ENCODE measurements at places on chromosomes 7 and 10.

GRCh38 chr7:7908622-7909145 is 59.9 kb upstream of the GLCCI1 start:
- no peak for DNase-seq

GRCh38 chr10:51270936-51271530 is 196.7 kb downstream of the PRKG1 start:
- no peak for DNase-seq

DNA sequence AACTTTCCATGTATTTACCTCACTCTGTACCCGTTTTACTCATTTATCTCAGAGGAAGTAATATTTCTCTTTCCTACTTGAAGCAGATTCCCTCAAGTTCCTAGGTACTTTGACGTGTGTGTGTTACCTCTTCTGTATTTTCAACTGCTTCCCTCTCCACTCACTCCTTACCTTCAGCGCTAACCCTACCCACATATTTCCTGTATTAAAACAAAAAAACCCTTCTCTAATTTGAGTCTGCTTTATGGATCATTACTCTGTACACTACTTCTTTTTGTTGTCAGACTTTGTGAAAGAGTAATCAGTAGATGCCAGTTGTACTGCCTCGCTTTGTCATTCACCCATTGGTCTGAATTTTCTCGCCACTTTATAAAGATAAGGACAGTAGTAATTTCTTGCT is 74.0 kb downstream of the CDK13 start:
- no peak for DNase-seq

DNA sequence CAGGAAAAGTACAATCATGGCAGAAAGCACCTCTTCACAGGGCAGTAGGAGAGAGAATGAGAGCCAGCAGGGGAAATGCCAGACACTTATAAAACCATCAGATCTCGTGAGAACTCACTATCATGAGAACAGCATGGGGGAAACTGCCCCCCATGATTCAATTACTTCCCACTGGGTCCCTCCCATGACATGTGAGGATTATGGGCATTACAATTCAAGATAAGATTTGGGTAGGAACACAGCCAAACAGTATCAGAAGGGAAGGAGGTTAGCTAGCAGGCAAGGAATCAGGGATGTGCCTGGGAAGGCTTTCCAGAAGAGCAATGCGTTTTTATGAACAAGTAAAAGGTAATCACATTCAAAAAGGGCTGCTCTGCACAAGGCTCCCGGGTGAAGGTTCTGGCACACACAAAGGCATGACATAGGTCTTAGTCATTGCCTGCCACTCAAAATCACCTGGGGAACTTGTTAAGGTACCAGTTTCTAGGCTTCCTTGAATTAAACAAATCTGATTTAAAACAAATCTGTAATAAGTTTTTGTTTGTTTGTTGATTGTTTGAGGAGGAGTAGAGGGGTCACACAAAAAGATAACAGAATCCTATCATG is 40.9 kb downstream of the BMPER start:
- no peak for DNase-seq

DNA sequence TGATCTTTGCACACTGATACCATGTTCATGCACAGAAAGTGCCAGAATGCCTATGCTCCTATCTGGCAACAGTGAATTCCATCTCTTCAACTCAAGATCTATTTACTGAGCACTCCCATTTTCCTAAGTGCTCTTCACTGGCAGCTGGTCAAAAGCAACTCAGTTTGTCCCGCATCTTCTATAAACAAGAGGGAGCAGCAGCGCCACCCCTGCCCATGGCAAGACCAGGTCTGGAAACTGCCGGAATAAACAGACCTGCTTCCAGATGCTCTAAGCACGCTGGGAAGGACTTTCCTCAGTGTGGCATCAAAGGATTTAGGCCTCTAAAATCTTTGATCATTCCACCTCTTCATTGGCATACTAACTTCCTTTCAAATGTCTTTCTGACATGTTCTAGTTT is 104.4 kb upstream of the MACROH2A2 start:
- DNase-seq = no peak

DNA sequence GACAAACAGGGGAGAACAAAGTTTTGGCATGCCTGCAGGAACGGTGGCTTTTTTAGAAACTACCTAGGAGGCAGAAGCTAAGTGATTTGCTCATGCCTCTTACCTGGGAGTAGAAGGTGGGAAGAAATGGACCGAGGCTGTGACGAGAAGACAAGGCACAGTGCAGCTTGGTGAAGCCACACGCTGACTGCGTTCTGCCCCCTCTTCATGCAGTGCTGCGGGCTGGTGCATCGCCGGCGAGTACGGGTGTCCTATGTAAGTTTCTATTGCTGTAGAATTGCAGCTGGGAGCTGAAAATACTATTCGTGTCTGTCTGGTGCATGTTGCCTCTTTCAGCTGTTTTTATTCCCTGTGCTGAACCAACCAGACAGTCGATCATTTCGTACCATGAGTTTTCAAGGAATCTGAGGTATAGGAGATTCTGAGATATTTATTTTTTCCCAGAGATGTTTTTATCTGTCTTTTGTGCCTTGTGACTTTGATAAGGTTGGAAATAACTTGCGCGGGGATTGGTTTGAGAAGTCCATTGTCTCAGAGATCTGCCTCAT is 120.9 kb downstream of the CACNB2 start:
- no peak for DNase-seq

GRCh38 chr7:44235582-44236332 is 35.0 kb downstream of the YKT6 start:
- DNase-seq = no peak

DNA sequence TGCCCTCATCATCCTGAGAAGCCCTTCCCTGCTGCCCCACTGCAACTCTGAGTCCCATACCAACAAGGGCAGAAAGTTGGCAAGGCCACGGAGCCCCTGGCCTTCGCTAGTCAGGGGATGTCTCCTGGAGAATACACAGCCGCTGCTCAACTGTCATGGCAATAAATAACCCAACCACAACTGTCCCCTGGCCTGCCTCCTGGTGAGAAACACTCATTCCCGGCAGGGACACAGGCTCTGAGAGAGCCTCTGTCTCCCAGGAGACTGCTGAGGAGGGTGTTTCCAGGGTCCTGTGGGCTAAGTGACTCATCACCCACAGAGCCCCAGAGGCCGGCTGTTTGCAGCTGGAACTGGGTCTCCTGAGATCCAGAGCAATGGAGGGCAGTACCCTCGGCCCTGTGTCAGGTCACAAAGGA is 354.1 kb downstream of the TNS3 start:
- no peak for DNase-seq

DNA sequence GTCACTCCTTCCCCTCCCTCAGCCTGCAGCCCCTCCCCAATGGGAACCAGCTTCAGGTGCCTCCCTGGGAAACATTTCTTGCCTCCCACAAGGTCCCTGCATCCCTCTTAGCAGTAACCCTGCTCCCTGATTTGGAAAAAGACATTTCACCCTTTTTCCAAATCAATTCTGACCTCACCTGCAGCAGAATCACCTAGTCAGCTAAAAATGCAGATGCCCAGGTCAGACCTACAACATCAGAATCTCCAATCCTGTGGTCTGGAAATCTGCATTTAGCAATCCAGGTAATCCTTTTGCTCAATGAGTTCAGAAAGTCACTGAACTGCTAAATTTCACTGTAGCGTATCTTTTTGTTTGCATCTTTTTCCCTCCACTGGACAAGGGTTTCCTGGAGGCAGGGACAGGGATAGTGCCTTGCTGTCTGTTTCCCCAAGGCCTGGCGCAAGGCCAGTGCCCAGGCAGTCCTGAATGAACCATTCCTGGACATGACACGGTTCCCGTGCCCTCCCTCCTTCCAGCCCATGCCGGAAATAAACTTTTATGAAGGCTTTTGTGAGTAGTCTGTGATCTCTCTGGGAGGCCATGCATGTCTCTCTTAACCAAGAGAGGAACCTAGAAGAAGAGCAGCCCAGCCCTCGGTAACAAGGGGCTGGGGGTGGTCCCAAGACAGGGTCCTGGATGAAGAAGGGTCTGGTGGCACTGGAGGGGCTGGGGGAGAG is 44.0 kb downstream of the COL13A1 start:
- no peak for DNase-seq

GRCh38 chr7:69934144-69934903 is 336.0 kb downstream of the AUTS2 start:
- no peak for DNase-seq

DNA sequence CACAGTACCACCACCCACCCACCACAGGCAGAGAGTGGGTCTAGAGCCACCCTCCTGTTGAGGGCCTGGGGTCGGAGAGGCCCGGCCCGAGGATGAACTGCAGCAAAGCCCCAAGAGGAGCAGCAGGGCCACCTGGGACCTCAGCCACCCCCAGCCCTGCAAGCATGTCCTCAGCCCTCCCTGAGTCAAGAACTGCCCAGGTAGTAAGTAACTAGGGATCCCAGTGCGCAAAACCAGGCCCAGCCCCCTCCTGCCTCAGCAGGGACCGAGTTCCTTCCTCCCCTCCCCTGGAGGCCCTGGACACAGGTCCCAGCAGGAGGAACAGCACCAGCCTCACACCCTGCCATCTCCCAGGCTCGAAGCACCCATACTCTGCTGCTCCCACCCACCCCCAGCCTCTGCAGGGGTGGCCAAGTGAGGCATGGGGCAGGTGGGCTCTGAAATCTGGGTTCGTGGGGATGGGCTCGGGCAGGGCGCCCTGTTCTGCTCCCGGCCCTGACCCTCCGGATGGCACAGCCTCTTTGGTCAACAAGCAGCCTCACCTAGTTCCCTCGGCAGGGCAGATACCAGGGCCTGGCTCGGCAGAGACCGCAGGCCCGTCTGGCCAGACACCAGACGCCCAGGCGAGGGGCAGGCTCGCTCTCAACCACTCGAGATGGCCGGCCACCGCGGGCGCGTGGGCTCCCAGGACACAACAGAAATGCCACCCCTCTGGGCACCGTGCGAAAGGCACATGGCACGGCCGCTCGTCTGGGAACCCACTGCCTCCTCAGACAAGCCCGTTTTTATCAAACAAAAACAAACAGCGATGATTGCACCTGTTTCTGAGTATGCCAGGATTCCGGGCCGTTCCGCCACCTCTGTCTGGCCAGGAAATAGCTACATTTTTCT is 15.2 kb downstream of the PDGFA start:
- DNase-seq = no peak

GRCh38 chr7:50779427-50779826 is 3.3 kb downstream of the GRB10 start:
- DNase-seq = no peak

DNA sequence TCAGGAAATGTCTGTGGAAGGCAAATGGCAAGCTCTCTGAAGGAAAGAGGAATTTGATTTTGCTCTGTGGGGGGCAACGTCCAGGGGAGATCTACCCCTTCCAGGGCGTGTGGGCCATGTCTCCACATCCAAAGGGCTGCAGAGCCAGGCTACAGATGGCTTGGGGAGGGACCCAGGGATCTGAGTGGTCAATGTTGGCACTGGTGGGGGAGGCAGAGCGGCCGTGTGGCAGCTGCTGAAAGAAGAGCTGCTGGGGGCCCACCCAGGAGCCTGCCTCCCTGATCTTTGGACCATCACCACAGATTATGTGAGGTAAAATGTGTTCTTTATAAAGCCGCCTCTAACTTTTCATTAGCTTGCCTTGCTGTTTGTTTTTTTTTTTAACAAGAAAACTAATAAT is 144.1 kb downstream of the HERPUD2 start:
- no peak for DNase-seq

GRCh38 chr10:17056781-17057428 is 72.7 kb downstream of the CUBN start:
- no peak for DNase-seq

DNA sequence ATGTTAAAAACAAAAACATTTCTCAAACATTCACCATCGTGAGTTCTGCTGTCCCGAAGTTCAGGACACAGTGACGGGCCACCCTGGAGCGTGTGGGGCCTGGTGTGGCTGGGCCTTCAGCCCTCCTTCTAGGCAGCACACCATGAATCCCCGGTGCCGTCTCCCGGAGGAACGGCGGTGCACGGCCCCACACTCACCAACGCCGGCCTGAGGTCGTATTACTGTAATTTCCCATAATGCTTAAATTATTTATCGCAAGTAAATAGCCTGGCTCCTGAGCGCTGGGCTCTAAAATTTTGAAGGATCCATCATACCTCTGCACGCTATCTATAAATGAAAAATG is 1.4 kb downstream of the STK32C start:
- no peak for DNase-seq

GRCh38 chr7:19747740-19748339 is 25.6 kb downstream of the TMEM196 start:
- no peak for DNase-seq

GRCh38 chr7:139566075-139566474 is 42.6 kb downstream of the CLEC2L start:
- DNase-seq = no peak

GRCh38 chr10:125141150-125141859 is 19.1 kb downstream of the CTBP2 start:
- DNase-seq = no peak

- no peak for DNase-seq
Measured at GRCh38 chr10:65843203-65843602, 1082.6 kb upstream of the LRRTM3 start.

GRCh38 chr10:93271347-93271746 is 197.7 kb downstream of the CYP26A1 start:
- DNase-seq = no peak

DNA sequence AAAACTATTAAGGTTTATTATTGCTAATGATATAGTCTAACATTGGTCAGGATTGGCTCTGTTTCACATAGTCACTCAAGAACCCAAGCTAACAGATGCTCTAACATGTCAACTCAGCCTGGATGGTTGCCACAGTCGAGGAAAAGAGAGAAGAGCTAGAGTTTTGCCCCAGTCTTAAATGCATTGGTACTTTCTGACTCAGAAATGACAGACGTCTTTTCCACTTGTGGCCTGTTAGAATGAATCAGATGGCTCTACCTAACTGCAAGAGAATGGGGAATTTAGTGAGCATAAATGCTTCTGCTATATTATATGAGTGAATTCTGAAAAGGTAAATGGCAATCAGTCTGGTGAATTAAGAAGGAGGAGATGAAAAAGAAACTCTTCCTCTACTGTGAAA is 13.9 kb downstream of the HECTD2 start:
- DNase-seq = no peak

- DNase-seq = no peak
Measured at GRCh38 chr7:77923419-77923818, 124.8 kb downstream of the PHTF2 start.

DNA sequence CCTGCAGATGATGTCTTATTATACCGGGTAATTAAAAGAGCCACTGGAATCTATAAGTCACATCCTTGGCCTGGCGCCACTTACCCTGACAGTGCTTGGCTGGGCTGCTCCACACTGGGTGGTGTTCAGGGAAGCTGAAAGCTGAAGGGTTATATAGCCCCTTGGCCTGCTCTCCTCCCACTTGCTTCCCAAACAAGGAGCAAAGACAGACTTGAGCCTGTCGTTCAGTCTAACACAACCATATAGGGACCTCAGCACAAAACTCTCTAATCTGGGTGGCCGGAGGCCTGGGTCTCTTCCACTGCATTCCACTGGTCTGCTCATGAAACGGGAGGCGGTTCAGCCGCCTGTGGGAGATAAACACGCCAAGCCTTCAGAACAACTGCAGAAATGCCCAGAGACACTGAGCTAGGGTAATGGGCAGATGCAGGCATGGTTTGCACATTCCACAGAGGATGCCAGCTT is at the start of gene ACTA2:
Gene ACTA2 (minus strand): TSS at position 127 of the 465 bp plus-strand sequence. CDS start 3,843 bp downstream, outside the sequence.
- no peak for DNase-seq

- DNase-seq = no peak
Measured at GRCh38 chr10:113576852-113577251, 24.0 kb downstream of the HABP2 start.
